ENCODE measurements at places on chromosomes 3 and 15.

DNA sequence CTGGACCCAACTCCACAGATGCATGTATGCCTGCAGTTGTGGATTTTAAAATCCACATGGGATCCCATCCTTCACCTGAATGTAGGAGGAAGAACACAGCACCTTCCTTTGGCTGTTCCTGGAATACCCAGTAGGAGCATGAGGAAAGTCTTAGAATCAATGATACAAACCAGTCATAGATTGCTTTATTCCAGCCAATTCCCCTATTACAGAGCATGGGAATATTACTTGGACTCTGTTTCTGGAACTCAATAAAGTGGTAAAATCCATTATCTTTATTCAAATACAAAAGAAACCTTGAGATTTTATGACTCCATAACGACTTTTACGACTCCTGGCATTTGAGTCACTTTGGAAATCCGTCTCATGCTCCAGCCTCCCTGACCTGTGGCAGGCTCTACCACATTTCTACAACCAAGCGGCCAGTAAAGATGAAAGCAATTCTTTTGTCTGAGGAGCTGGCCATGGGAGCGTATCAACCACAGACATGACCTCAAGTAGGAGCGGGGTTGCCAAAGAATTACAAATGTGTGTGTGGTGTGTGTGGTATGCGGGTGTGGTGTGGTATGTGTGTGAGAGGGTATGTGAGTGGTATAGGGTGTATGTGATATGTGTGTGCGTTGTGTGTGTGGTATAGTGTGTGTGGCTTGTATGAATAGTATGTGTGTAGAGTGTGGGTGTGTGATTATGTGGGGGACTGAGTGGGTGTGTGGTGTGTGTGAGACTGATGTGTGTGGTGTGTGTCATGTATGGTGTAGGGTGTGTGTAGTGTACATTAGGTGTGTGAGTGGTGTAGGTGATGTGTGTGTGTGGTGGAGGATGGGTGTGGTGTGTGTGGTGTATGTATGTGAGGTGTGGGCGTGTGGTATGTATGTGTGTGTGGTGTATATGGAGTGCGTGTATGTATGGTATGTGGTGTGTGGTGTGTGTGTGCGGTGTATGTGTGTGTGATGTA is 40.0 kb downstream of the ARRDC4 start:
- no peak for DNase-seq

DNA sequence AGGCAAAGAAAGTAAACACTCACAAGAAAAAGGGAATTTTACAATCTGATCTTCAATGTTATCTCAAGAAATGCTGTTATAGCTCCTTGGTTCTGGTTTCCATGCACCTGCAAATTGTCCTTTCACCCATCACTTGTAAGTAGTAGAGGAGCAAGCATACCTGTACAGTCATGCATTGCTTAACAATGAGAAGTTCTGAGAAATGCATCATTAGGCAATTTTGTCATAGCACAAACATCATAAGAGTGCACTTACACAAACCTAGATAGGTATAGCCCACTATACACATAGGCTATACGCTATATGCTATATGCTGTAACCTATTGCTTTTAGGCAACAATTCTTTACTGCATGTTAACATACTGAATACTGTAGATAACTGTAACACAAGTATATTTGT is 672.3 kb downstream of the FHIT start:
- no peak for DNase-seq

- no peak for DNase-seq
These were observed 196.7 kb downstream of the PDE8A start for GRCh38 chr15:85178308-85178707.

- DNase-seq, result no peak
These were observed 127.1 kb downstream of the PTPRG start for GRCh38 chr3:61688307-61688984.

DNA sequence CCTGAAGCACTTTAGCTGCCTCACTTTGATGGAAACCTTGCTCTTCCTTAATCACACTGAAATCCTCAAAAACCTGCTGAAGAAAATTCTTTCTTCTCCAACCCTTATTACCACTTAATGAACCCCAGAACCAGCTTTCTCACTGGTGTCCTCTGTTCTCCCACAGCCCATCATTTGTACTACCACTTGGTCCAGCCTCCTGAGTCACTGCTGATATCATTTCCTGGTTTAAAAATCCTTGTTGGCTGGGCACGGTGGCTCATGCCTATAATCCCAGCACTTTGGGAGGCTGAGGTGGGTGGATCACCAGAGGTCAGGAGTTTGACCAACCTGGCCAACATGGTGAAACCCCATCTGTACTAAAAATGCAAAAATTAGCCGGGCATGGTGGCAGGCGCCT is 418.6 kb upstream of the KCNMB2 start:
- DNase-seq, result no peak

DNA sequence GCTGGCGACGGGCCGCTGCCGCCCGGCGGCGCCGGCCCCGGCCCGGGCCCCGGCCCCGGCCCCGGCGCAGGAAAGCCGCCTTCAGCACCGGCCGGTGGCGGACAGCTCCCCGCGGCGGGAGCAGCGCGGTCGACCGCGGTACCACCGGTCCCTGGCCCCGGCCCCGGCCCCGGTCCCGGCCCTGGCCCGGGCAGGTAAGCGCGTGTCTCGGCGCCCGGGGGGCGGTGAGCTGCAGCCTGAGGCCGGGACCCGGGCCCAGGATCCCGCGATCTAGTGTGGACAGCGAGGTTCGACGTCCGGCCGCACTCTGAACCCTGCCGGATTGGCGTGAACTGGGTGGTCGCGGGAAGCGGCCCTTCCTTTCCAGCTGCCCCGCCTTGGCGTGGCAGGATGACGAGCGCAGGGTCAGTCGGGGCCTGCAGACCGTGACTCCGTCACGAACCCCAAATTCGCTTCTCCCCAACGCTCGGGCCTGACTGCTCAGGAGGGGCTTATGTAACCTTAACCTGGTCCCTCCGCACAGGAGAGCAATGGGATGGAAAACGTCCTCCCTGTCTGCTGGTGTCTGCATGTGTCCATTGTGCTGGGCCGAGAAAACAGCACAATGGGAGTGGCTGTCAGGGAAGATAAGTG is 472 bp downstream of the BSN start:
- DNase-seq, result no peak

DNA sequence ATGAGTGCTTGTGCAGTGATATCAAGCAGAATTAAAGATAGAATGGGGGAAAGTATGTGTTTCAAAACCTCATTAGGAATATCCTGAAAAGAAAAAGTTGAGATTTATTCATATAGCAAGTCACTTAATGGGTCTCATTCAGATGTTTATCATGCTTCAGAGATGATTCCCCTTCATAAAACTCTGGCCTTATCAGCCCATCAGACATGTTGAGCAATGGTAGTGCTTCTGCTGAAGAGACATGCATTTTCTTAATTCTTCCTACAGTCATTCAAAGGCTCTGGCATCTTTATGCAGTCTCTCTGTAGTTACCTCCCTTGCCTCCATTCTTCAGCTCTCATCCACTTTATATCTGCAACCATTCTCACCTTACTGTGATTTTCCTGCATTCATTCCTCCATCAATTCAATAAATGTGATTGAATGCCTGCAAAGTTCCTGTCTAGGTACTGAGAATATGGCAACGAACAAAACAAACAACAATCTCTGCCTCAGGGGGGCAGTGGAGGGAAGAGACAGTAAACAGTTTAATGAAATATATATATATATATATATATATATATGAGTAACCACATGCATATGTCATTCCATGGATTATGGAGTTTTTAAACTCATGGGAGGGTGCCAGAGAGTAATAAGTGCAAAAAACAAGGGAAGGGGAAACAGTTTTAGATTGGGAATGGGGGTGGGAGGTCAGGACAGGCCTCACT is 138.5 kb downstream of the NECTIN3 start:
- DNase-seq, result no peak

- DNase-seq, result no peak
These were observed 176.4 kb downstream of the GBE1 start for GRCh38 chr3:81585056-81585455.

DNA sequence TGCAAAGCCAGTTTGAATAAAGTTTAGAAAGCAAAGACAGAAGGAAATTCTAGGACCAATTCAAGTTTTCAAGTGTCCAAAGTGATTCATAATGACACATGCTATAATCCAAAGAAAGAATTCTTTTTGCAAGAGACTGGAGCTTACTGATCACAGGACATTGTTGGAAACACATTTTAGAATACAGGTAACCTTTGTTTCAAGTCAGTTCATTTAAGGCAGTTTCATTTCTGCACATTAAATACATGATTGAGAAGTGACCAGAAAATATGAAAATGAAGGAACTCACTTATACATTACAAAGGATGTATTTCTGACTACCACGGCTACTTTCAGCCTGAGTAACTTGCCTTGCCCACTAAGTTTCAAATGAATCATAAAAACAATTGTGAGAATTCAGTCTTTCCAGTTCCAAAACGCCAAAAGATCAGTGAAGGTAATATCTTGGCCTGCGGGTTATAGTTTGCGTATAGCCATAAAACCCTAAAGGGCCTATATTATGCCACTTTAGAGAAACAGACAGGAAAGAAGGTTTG is 48.7 kb downstream of the PRICKLE2 start:
- no peak for DNase-seq

GRCh38 chr15:51620122-51620521 is 2.4 kb downstream of the DMXL2 start:
- DNase-seq, result no peak

- no peak for DNase-seq
These were observed 1.1 kb downstream of the SLCO2A1 start for GRCh38 chr3:134028486-134029255.

DNA sequence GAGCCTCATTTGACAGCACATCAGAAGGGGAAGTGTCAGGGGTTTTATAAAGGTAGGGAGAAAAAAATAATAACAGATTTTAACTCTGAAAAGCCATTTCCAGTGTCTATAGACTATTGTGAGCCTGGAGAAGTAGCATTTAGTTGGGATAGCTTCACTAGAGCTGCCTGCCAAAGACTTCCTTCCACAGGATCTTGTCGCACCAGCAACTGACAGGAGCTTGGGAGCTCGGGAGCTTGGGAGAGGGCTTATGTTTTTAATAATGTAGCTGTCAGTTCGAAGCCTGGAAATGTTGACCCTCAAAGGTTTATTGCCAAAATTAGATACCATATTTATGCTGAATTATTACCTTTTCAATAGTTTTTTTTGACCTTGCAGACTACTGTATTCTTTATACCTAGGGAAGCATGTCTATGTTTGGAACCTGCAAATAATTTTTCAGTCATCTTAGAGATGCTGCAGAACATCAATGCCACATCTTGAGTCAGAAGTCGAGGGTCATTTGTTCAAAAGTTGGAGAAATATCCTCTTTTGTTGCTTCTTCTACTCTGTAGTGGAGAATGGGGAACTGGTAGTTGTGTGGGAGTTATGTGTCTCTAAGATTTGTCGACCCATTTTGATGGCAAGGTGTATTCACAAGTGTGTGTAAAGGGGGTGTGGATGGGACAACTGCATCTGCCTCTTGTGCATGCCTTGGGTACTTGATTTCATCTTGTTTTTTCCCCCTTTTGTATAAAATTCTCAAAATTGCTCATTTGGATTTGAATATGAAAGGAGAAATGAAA is 41.7 kb downstream of the ARPP21 start:
- no peak for DNase-seq

GRCh38 chr3:86969500-86970189 is 21.3 kb downstream of the VGLL3 start:
- DNase-seq, result no peak

GRCh38 chr15:36724905-36725304 is 145.5 kb downstream of the CDIN1 start:
- no peak for DNase-seq

DNA sequence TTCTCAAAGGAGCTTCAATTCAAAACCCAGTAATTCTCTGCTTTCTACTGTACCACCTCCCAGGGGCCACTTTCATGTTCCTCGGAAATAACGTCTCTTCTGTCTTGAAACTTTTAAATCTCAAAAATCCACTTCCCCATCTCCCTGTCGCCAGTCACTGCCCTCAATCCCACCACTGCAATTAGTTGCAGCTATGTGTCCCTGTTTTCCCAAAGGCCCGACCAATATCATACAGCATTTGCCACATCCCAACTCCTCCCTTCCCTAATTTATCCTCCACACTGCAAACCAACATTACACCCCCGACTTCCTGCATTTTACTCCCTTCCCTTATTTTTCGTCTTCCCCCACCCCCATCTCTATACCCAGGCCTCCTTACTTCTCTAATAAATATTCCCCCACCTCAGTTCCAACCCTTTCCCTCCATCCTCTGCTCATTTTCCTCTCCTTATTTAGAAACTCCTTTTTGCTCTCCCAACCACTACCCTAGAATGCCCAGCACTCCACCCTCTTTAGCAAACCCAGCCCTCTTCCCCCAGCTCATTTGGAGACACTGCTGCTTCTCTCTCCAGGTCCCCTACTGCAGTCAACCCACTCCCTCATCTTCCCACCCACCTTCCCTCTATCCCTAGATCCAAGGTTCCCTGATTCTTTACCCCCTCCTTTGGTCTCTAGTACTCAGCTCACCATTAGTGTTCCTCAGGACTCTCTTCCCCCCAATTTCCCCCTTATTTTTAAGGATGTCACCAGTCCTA is 1.1 kb downstream of the NPTN start:
- DNase-seq, result no peak

- no peak for DNase-seq
These were observed 307.3 kb upstream of the SATB1 start for GRCh38 chr3:18732474-18732873.

DNA sequence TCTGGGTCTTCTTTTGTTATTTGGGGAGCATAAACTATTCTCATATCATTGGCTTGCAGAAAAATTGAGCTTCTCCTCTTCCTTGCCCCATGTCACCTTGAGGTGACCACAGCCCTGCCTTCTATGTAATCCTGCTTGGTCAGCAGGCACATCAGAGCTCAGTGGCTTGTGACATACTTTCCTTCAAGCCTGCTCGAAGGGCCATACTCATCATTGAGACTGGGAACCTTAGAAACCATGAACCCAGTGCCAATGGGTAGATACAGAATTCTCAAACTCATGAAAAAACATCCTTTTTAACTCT is 3.7 kb upstream of the CCR2 start:
- DNase-seq, result no peak

GRCh38 chr3:188884299-188885043 is 287.3 kb upstream of the TPRG1 start:
- no peak for DNase-seq

Data from stimulated activated CD4-positive, alpha-beta T cell treated with anti-CD3 and anti-CD28 coated beads, Interleukin-1b, Interleukin-23, amount 100 ng/mL, for 1 hour (primary cell).